ENCODE measurements at places on chromosomes 16 and 17.

GRCh38 chr16:77223184-77223583 is 24.0 kb downstream of the SYCE1L start:
- no peak for DNase-seq

DNA sequence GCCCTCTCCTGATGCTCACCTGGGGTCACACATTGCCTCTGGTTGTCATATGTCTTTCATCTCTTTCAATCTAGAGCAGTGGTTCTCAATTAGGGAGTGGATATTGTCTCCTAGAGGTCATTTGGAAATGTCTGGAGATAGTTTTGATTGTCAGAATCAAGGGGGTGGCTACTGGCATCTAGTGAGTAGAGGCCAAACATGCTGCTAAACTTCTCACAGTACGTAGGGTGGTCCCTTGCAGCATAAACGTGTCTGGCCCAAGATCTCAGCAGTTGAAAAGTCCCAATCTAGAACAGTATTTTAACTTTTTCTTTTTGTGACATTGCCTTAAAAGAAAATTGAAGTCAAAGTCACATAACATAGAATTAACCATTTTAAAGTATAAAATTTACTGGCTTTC is 30.5 kb upstream of the SLC5A10 start:
- DNase-seq, result no peak

DNA sequence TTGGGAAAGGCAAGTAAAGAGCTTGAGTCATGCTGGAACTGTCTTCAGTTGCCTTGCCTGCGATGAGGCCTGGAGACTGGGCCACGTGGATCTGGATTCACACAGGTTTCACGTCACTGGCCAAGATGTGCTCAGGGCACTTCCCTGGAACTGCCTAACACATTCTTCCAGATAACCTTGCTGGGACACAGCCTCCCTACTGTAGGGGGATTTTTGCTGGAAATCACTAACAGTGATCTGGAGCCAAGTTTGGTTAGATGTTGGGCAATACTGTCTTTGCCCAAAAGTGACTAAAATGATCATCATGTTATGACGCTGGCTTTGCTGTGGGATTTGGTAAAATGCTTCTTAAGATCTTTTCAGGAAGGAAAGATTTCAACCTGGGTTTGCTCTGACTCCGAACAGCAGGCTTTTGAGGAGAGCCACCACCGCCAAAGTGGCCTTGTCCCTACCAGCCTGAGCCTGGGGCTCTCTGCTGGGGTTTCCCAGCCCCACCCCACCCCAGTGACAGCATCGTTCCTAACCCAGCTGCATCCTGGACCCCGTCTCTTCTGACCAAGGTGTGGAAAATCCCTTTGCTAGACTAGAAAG is 14.7 kb downstream of the C1QTNF1 start:
- DNase-seq, result peak; percentile 87

- DNase-seq, result no peak
Observed at GRCh38 chr16:83793179-83793578, 14.6 kb upstream of the HSBP1 start.

DNA sequence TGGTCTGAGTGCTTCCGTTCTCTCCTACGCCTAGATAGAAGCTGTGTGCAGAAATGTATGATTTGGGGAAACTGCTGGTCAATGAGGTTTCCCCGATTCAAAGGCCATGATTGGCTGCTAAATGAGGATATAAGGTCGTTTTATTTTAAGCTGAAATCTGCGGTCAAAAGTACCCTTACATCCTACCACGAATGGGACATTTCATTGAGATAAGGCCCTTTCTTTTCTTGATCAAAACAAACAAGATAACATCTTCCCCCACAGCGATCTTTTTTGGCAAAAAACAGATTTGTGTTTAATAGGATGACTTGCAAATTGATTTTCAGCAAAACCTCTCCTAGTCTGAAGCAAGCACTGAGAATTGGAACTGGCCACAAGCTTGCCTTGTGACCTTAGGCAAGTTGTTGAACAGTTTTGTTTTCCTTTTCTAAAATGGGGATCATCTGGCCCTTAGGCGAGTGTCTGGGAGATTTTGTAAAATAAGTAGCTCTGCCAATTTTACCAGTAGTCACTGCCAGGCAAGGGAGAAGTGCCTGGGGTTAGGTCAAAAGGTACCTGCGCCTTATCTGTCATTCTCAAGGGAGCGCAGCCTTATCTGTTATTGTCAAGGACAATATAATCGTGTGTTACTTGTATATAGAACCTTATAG is 635 bp downstream of the SCPEP1 start:
- DNase-seq, result peak; percentile 45

DNA sequence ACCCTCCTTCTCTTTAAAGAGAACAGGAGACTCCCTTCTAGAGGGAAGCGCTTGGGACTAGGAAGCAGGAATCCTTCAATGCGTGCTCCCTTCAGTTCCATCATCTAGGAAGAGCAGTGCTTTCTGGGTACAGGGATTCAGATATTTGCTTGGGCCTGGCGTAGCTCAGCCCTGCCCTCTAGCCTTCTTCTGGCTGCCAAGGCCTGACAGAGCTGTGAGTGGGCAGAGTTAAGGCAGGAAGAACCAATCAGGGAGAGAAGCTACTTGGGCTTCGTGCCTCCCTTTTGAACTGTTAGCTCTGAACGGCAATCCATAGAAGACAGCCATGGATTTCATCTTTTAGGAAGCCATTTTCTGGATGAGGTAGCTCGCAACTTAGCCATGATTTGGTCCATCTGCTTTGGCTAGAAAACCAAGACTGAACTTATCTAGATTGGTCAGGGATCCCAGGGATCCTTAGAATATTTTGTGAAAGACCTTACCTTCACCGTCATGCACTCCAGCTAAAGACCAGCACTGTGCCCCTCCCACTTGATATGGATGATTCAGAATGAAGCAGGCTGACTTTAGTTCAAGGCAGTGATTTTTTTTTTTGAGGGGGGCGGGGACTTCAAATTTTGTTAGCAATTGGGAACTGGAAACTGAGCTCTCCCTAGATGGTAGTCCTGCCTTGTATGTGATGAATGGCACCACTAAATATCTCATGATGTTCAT is 2.5 kb upstream of the CORO6 start:
- no peak for DNase-seq

DNA sequence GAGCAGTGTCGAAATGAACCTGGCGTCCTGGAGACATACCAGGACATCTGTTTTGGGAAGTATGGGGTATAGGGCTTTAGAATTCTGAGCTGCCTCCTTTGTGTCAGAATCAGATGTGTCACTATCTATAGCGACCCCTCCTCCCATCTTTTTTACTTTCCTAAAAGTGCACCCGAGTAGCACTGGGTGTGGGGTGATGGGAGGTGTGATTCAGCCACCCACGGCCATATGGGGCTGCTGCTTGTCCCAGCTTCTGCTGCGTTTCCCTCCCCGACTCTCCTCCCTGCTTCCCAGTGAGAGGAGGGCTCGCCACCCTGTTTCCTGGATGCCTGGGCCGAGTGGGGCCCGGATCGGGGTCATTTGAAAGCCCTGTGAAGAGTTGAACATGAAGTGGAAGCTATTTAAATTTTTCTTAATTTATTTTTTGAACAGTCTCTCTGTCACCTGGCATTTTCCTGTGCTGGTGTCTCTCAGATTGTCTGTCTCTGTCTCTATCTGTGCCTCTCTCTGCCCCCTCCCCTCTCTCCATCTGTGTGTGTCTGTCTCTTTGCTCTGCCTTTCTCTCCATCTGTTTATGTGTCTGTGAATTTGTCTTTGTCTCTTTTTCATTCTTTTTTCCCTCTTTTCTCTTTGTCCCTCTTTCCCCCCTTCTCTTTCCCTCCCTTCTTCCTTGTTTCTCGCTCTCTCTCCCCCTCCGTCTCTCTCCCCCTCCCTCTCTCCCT is 638.8 kb upstream of the EEF2KMT start:
- no peak for DNase-seq

DNA sequence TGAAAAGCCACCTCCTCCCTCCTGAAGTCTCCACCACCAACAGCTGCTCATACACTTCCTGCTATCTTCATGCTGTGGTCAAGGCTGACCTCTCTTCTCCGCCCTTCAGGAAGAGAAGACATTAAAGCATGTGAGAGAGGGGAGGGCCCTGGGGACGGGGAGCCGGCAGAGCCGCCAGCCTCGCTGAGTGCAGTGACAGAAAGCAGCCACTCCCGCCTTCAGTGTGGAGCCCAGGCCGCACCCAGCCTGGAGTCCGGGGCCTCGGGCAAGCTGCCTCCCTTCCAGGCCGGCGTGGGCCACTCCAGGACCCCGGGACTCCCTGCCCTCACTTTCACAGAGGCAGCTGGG is 94.7 kb upstream of the TNRC6C start:
- no peak for DNase-seq

GRCh38 chr17:46817151-46817900 is 1.2 kb downstream of the WNT3 start:
- DNase-seq, result no peak

GRCh38 chr16:72481419-72481818 is 309.5 kb upstream of the PMFBP1 start:
- DNase-seq, result peak; percentile 12

Data from adipocyte (in vitro differentiated cells).